ENCODE measurements at places on chromosomes 2 and 18. TPM values are rescaled to one million over a fixed set of nuclear protein-coding genes. Genes with fewer than 3 reads are reported as not detected.

CD8A gene
- not detected for total RNA-seq

SIX2 gene
- total RNA-seq, result 11.5 TPM

GPR17 gene
- not detected for total RNA-seq

DNA sequence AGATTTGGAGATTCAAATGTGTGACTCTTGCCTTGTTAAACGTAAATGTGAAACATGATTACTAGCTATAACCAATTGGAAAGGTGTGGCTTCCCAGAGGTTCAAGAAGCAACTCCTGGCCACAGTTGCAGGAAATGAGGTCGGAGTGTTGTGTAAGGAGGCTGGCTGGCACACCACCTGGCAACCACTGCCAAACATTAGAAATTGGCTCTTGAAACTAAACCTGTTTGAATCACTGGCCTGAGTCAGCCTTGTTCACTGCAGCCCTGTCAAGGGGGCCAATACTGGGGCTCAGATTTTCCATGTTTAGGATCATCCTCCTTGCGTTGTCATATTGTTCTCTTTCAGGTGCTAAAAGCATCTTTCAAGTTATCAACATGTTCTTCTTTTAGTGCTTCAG lies 206.3 kb downstream of the ARL6IP6 start:
- peak; percentile 74 for DNase-seq

GRCh38 chr2:21282515-21282898 lies 158.7 kb downstream of the TDRD15 start:
- DNase-seq, result no peak

- DNase-seq, result no peak
Observed at GRCh38 chr18:31634331-31634713, 42.6 kb downstream of the TTR start.

DNA sequence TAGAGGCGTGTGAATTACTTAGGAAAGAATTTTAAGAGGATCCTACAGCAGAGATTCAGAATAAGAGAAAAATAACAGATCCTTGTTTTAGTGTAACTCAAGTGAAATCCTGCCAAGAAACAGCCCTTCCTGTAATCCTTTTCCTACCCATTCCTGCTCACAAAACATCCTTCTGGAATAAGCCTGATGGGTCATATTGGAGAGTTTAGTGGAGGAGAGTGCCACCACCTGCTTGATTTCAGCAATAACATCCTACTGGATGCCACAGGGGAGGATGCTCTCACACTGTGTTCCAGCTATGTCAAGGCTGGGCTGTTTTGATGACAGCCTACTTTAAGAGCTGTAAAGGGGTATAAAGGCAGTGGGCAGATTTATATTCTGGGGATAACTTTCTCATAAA lies 54.8 kb upstream of the CCDC178 start:
- peak; percentile 58 for DNase-seq

- no peak for DNase-seq
Observed at GRCh38 chr2:11411244-11411643, 54.7 kb downstream of the E2F6 start.

- DNase-seq, result no peak
Observed at GRCh38 chr2:219897456-219897855, 270.0 kb downstream of the SLC4A3 start.

- peak; percentile 59 for DNase-seq
Observed at GRCh38 chr18:75173125-75173432, 35.9 kb downstream of the PTGR3 start.

DNA sequence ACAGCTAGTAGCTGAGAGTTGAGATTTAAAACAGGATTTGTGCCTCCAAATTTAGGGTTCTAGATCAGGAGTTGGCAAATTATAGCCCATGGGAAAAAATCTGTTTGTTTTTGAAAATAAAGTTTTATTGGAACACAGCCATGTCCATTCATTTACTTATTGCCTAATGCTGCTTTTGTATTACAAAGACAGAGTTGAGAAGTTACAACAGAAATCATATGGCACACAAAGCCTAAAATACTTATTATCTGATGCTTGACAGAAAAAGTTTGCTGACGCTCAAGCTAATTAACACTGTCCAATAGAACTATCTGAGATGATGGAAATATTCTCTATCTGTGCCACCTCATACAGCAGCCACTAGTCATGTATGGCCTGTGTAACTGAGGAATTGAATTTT lies 229.1 kb upstream of the RASGRP3 start:
- no peak for DNase-seq

DNA sequence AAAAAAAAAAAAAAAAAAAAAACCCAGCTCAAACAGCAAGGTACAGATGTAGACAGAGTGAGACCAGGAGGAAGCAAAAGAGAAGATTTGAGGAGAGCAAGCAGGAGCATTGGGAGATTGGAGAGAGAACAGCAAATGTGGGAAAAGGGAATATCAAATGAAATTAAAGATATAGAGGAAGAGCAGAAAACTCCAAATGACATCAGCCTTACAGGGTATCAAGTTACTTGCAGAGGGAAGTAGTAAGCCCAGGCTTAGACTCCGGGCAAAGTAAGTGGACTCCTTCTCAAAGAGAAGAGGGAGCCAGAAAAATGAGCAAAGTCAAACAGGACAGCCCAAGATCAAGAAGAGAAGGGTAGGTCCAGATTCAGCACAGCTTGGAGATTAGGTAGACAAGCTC lies 93.3 kb upstream of the PPP1CB start:
- peak; percentile 67 for DNase-seq
